ENCODE measurements at places on chromosomes 5 and 9. TPM values are rescaled to one million over a fixed set of nuclear protein-coding genes. Genes with fewer than 3 reads are reported as not detected.

The ADAMTSL2 gene
- total RNA-seq: 0.60 TPM

The NIPAL4 gene
- total RNA-seq: 68.3 TPM

The FOXD4L5 gene
- total RNA-seq: 0.17 TPM

The SLC38A9 gene
- 13.9 TPM for total RNA-seq

The NUTM2F gene
- total RNA-seq: not detected

The UBE2B gene
- 110 TPM for total RNA-seq

The SPATA31D4 gene
- total RNA-seq: not detected

The SAXO1 gene
- total RNA-seq: 0.08 TPM

The TAF11L10 gene
- total RNA-seq: not detected

The DOLPP1 gene
- 11.1 TPM for total RNA-seq

DNA sequence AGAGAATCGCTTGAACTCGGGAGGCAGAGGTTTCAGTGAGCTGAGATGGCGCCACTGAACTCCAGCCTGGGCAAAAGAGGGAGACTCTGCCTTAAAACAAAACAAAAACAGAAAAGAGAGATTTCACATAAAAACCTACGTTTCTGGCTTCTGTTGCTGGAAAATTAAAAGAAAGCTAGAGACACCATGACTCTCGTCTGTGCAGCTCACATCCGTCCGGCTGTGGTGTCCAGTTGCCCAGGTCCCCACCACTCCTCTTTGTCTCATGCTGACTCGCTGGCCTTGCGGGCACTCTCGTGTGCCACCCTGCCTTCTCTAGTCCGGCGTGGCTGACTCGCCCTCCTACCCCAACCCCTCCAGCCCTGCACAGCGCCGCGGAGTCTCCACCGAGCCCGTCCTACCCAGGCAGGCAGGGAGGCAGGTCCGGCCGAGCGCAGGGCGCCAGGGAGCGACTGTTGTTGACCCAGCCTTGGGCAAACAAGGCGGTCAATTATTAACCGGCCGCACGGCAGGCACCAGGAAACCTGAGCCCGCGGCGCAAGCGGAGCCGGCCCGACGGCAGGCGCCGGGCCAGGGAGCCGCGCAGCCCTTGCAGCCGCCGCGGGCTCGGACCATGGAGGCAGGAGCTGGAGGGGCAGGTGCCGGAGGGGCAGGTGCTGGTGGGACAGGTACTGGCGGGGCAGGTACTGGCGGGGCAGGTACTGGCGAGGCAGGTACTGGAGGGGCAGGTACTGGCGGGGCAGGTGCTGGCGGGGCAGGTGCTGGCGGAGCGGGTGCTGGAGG is at the start of gene PRRT1B:
Gene PRRT1B, plus strand, starts transcription at position 521 of the 783 bp plus-strand sequence. Its CDS starts 93 bp downstream, at position 614.
- no peak for DNase-seq
- no peaks in the 10 kb centered on the region for H3K36me3 ChIP-seq
- H3K27me3 ChIP-seq: peaks cover 57% of the 10 kb centered on the region
- H3K4me1 ChIP-seq: peaks cover 20% of the 10 kb centered on the region

GRCh38 chr5:84274585-84275468 is 109.9 kb downstream of the EDIL3 start:
- no peaks in the 10 kb centered on the region for H3K36me3 ChIP-seq
- no peak overlapping the region for H3K4me3 ChIP-seq
- H3K4me1 ChIP-seq: no peaks in the 10 kb centered on the region
- H3K27me3 ChIP-seq: no peaks in the 10 kb centered on the region
- H3K27ac ChIP-seq: no peak overlapping the region

DNA sequence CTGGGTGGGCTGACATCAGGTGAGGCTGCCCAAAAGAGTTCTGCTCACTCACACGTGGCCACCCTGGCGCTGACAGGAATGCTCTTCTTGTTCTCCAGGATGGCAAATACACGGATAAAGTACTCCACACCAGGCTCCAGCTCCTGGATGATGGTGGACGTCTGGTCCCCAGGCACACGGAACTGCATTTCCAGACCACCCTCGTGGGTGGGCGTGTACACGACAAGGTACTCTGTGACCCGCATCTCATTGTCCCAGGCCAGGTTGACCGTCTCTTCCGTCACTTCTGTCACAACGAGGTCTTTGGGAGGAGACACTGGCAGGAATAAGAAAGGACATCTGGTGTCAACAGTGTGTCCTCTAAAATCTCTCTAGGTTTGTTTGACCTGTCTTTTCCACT is 33.8 kb downstream of the TNC start:
- H3K36me3 ChIP-seq: no peaks in the 10 kb centered on the region
- no peaks in the 10 kb centered on the region for H3K27me3 ChIP-seq
- H3K4me1 ChIP-seq: peaks cover 11% of the 10 kb centered on the region

DNA sequence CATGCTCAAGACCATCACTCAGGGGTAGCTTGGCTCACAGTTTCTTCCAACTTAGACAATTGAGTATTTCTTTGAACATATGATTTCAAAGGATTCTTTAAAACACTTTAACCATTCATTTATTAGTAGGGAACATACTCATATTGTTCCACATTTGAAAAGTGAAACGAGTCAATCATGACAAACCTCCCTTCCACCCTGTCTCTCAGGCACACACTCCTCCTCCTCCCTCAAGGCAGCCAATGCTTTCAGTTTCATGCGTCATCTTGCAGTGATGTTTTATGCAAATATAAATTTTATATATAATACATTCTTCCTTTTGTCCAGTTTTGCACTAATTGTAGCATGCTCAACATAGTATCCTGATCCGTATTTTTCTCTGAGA is 126.0 kb upstream of the BOD1 start:
- no peak for DNase-seq
- no peaks in the 10 kb centered on the region for H3K4me1 ChIP-seq
- no peak overlapping the region for H3K4me3 ChIP-seq
- H3K27ac ChIP-seq: no peak overlapping the region
- H3K36me3 ChIP-seq: no peaks in the 10 kb centered on the region

GRCh38 chr5:108762660-108763059 is 15.0 kb downstream of the FER start:
- no peak overlapping the region for H3K27ac ChIP-seq
- H3K4me1 ChIP-seq: peaks cover 12% of the 10 kb centered on the region
- H3K4me3 ChIP-seq: no peak overlapping the region
- no peaks in the 10 kb centered on the region for H3K27me3 ChIP-seq

DNA sequence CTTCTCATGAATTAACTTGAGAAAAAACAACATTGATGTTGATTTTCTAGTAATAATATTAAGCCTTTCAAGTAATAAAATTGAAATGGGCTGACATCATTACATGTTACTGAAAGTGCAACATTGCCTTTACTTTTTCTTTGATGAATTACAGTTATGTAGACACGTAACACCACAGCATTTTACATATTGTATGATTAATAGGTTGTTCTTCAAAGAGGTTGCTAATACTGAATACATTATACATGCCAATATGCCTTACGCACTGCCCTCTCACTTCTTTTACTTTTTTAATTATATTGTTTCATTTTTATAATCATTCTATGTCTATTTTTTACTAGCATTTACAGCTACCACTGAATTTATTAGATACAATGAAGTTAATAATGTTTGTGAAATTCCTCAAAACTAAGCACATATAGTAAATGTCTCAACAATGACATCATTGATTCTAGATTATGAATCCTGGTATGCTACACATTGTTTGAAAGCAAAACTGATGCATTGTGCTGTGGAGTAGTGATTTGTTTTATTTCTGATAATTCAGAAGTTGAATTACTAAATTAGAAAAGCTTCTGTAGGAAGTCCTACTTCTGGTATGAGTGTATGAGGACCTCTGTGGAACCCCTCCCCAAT is 464.4 kb upstream of the IZUMO3 start:
- no peaks in the 10 kb centered on the region for H3K4me1 ChIP-seq
- H3K36me3 ChIP-seq: no peaks in the 10 kb centered on the region
- H3K4me3 ChIP-seq: no peak overlapping the region
- no peaks in the 10 kb centered on the region for H3K27me3 ChIP-seq
- DNase-seq: no peak
- no peak overlapping the region for H3K27ac ChIP-seq

DNA sequence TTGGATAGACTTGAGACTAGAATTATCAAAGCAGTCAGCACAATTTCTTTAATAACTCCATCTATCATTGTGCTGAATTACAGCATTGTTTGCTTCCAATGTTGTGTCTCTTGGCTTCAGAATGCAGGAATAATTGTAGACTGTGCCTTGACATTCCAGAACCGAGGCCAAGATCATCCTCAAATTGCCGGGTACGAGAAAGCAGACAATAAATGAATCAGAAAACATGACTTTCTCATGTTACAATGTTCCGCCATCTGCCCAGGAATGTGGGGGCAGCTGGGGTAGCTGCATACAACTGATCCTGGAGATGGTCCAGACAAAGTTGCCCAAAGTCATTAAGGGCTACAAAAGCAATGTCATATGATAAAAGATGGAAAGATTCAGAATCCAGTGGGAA is 206.2 kb upstream of the SGCD start:
- DNase-seq: no peak
- no peak overlapping the region for H3K4me3 ChIP-seq
- H3K36me3 ChIP-seq: no peaks in the 10 kb centered on the region
- H3K27me3 ChIP-seq: no peaks in the 10 kb centered on the region
- H3K27ac ChIP-seq: no peak overlapping the region
- H3K4me1 ChIP-seq: no peaks in the 10 kb centered on the region

GRCh38 chr5:81164936-81165335 is 68.2 kb upstream of the CKMT2 start:
- H3K27me3 ChIP-seq: no peaks in the 10 kb centered on the region
- no peaks in the 10 kb centered on the region for H3K4me1 ChIP-seq
- no peak for DNase-seq

- H3K36me3 ChIP-seq: no peaks in the 10 kb centered on the region
- no peaks in the 10 kb centered on the region for H3K4me1 ChIP-seq
Measured at GRCh38 chr9:121926351-121926801, 166.7 kb downstream of the TTLL11 start.

- no peak for DNase-seq
- H3K4me1 ChIP-seq: peaks cover 9% of the 10 kb centered on the region
- H3K4me3 ChIP-seq: no peak overlapping the region
- H3K27ac ChIP-seq: no peak overlapping the region
Measured at GRCh38 chr5:160508780-160509361, 87.2 kb downstream of the PTTG1 start.

- H3K27ac ChIP-seq: no peak overlapping the region
- H3K4me1 ChIP-seq: peaks cover 20% of the 10 kb centered on the region
- no peaks in the 10 kb centered on the region for H3K36me3 ChIP-seq
- no peak for DNase-seq
- no peak overlapping the region for H3K4me3 ChIP-seq
Measured at GRCh38 chr9:123745933-123746332, 184.0 kb downstream of the DENND1A start.

GRCh38 chr5:155540000-155540595 is 526.5 kb downstream of the KIF4B start:
- H3K4me1 ChIP-seq: no peaks in the 10 kb centered on the region
- H3K4me3 ChIP-seq: no peak overlapping the region
- no peak overlapping the region for H3K27ac ChIP-seq
- H3K36me3 ChIP-seq: no peaks in the 10 kb centered on the region
- DNase-seq: no peak

DNA sequence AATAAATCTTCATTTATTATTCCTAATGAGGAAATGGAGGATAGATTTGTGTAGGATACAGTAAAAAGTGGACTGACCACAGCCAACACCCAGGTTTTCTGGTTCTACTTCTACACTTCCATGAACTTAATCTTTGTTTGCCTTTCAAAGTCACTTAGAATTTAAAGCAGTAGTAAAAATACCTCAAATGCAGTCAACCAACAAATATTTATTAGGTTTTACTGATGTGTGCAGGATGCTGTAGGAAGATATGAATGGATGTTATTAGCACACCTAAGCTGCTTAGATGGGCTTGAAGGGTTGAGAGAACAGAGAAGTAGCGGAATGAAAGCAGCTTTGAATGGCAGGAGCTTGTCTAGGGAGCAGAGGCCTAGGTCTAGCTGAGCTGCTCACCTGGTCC is 201.1 kb downstream of the PALM2AKAP2 start:
- no peaks in the 10 kb centered on the region for H3K36me3 ChIP-seq
- H3K27me3 ChIP-seq: no peaks in the 10 kb centered on the region
- DNase-seq: no peak

DNA sequence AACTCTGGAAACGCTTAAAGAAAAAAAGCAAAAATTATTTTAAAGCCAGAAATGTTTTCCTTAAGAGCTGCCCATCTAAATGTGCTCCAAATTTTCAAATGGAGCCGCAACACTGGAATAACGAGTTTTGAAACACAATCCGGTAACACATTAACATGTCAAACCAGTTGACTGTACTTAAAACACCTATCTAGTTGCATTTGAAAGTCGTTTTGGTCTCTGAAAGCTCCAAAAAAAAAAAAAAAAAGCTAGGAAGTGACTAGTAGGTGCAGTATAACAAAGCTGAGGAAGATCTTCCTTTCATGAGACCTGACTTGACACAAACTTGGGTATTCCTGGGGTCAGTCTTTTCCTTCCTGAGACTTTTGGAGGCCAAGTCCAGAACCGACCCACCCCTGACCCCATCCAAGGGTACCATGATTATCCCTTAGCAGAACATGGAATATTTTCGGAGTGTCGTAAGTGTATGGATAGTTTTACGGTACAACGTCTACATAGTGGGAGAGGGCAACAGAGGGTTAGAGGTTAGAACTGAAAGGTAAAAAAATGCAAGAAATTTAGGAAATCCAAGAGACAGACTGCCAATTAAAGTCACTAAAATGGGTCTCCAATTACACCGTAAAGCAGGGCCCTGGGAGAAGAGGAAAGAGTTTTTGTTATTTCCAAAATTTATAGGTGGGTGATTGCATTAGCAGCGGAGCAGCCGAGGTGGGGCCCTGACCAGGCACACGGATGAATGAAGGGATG is 812 bp downstream of the CETN3 start:
- no peak for DNase-seq
- H3K27me3 ChIP-seq: no peaks in the 10 kb centered on the region
- H3K27ac ChIP-seq: peak overlapping the region; percentile 98
- peaks cover 20% of the 10 kb centered on the region for H3K4me1 ChIP-seq
- H3K36me3 ChIP-seq: peaks cover 5% of the 10 kb centered on the region

DNA sequence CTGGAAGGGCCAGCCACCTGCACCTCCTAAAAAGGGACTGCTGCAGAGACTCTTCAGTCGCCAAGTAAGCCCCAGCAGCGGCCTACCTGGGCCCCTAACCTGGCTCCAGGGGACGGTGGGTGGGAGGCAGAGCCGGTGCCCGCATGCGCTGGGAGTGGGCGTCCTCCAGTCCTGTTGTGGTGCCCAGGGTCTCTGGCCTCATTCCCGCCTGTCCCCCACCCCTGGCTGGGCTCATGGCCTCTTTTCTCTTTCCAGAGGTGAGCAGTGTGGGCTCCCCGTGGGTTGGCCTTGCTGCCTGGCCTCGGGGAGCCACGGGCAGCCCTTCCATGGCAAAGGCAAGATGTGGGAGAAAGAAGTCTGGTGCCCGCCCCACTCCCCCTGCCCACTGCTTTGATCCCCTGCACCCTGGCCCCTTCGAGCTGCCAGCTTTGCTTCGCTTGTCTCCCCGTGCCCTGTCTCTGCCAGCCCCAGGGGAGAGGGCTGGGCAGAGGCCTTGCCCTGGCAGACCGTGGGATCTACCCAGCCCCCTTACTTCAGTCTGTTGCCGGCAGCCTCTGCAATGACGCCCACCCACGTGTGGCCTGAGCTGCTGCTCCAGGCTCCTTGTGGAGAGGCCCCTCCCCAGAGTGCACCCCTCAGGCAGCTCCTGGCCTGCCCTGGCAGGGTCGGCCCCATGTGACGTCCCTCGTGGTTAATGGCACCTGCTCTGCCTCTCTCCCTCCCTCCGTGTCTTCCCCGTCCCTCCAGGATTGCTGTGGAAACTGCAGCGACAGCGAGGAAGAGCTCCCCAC is 5.4 kb upstream of the PRR7 start:
- peaks cover 38% of the 10 kb centered on the region for H3K36me3 ChIP-seq
- H3K4me1 ChIP-seq: peaks cover 25% of the 10 kb centered on the region
- no peaks in the 10 kb centered on the region for H3K27me3 ChIP-seq
- H3K27ac ChIP-seq: no peak overlapping the region

- H3K4me1 ChIP-seq: no peaks in the 10 kb centered on the region
- no peak for DNase-seq
- no peak overlapping the region for H3K27ac ChIP-seq
- no peaks in the 10 kb centered on the region for H3K27me3 ChIP-seq
Measured at GRCh38 chr5:51156838-51157237, 226.4 kb upstream of the ISL1 start.

All from suprapubic skin (tissue), 4 donors.